ENCODE measurements at places on chromosomes 3 and 15.

DNA sequence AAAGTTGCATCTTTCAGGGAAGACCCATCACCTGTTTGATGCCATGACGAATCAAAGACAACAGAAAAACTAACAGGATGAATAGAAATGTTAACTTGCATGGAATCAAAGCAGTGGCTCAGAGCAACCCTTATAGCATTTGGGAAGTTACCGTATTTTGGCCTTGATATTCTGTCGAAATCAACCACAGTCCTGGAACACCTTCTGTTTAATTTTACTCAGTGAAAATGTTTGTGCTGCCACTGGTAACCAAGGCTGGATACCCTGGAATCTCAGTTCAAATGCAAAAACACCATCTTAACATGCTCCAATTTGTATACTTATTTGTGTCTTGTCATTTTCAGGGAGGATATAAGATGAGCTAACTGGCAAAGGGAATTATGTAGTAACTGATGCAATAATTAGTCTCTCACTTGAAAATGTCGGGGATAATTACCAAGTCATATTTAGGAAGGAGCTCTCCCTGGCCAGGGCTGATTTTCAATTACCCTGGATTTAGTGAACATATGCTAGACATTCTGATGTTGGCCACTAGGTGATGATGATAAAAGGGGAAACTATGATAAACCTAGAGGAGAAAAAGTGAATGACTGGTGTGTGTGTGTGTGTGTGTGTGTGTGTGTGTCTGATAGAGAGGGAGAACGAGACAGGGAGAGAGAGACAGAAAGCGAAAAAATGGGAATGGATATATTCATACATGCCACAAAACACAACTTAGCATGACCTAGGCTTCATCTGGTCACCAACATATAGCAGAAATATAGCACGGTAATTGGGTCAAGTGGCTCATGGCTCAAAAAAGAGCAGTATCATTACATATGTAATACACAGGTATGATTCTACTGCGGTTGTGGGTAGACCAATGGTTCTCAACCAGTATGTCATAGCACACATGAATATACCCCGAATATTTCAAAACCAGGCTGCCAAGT is 19.0 kb upstream of the PRICKLE2 start:
- no peak for DNase-seq

DNA sequence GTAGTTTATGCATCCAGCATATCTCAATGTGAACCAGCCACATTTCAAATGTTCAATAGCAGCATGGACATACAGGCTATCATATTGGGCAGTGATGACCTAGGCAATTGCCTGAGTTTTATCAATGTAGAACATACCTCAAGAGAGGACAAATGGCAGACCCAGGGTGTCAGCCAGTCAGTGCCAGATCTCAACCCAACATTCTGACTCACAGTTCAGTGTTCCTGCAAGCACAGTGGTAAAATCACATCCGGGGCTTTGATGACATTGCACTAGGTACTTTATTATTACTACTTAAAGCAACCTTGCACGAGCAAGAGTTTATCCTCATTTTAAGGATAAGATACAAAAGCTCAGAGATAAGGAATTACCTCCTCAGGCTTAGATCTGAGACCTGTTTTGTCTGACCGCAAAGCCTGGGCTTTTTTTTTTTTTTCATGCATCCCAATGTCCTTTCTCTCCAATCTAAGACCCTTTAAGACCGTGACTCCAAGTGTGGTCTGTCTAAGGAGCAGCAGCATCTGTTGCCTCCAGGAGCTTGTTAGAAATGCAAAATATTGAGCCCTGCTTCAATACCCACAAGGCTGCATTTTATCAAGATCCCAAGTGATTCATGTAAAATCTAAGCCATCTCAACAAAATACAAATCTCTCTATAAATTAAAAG is 60.1 kb downstream of the SLC12A1 start:
- DNase-seq = no peak

DNA sequence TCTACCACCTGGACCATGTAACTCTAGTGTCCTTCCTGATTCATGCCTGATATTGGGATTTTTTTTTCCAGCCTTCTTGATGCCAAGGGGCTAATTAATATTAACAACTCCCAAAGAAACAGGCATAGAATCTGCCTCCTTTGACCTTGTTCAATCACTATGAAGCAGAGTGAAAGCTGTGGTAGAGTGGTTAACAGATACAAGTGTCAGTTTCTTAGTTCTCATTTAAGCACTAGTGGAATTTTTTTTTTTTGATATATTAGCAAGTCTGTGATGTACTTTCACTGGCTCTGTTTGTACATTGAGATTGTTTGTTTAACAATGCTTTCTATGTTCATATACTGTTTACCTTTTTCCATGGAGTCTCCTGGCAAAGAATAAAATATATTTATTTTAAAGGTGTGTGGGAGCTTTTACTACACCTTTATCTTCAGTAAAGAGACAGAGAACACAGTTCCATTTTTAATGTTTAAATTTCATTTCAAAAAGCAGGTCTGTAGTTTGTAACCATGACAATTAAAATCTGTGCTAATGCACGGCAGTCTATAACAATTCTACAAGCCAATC is 67.1 kb downstream of the TOP2B start:
- DNase-seq = no peak

GRCh38 chr3:14412831-14413380 is 10.5 kb downstream of the SLC6A6 start:
- DNase-seq = no peak

DNA sequence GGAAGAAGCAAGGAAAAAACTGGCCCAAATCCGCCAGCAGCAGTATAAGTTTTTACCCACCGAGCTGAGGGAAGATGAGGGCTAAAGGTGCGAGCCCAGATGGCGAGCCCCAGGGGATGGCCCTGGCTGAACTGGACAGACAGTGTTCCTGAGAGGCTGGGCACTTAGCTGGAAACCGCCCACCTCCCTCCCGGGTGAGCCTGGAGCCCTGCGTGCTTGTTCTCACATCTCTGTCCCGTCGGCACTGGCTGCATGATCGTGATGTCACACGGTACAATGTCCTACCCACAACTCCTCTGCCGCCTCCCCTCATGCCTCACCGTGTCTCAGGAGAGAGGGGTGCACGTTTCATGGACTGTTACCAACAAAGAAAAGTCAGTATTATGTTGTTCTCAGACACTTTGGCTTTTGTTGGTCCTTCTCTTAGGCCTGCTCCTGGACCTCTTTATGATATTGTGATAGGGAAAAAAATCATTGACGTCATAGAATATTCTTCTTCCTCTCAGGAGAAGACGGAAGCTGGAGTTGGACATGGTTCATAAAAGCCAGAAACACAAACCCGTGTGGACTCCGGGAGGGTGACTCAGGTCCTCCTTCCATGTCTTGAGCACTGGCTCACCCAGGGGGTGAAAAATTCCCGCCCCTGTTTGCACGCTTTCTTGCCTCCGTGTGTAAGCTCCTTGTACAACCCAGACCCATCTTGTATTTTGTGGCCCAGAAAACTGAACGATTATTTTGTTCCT is 201.8 kb upstream of the TPM1 start:
- DNase-seq = no peak

DNA sequence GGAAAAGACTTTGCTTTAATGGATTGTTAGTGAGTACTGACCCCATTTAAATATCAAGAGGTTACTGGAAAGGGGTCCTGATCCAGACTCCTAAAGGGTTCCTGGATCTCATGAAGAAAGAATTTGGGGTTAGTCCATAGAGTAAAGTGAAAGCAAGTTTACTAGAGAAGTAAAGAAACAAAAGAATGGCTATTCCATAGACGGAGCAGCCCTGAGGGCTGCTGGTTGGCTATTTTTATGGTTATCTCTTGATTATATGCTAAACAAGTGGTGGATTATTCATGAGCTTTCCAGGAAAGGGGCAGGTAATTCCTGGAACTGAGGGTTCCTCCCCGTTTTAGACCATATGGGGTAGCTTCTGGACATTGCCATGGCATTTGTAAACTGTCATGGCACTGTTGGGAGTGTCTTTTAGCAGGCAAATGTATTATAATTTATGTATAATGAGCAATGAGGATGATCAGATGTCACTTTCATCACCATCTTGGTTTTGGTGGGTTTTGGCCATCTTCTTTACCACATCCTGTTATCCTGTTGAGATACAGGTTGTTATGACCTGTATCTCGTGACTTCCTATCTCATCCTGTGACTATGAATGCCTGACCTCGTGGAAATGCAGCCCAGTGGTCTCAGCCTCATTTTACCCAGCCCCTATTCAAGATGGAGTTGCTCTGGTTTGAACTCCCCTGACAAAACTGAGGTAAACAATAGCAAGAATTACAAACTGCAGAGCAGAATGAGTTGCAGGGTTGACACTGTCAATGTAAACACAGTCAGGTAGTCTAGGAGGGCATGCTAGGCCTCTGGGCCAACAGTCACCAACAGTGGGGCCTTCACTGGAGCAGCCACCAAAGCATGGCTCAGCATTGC is 10.3 kb upstream of the GPR160 start:
- DNase-seq = no peak

DNA sequence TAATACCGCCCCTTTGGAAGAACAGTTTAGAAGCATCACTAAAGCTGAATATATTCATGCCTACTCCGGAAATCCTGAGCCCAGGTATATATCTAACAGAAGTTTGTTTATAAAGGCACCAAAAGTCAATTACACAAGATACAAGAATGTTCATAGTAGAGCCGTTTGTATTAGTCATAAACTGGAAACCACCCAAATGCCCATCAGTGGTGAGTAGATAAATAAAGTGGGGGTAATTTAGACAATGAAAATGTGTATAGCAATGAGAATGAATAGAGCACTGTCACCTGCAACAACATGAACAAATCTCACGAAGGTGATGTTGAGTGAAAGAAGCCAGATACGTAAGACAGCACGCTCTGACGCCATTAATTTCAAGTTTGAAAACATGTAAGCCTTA is 68.3 kb upstream of the GLCE start:
- no peak for DNase-seq

- no peak for DNase-seq
These were observed 68.9 kb downstream of the KLF15 start for GRCh38 chr3:126288314-126288713.

DNA sequence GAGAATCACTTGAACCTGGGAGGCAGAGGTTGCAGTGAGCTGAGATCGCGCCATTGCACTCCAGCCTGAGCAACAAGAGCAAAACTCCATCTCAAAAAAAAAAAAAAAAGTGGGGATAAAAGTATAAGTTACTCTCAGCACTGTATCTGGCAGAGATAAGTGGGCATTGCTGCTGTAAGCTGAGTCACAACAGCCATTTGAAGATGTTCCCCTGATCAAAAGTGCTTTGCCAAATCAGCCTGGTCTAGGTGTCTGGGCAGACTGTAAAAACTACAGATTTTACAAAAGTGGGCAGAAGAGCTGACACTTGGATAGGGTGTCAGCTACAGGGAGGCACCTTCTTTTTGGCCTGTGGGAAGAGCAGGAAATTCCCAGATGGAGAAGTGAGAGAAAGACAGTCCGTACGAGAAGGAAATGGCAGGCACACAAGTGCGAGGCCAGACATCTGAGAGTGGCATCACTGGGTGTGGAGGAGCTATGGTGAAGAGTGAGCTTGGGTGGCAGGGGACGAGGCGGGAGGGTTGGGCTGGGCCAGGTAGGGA is 78.5 kb downstream of the TRAK1 start:
- no peak for DNase-seq

DNA sequence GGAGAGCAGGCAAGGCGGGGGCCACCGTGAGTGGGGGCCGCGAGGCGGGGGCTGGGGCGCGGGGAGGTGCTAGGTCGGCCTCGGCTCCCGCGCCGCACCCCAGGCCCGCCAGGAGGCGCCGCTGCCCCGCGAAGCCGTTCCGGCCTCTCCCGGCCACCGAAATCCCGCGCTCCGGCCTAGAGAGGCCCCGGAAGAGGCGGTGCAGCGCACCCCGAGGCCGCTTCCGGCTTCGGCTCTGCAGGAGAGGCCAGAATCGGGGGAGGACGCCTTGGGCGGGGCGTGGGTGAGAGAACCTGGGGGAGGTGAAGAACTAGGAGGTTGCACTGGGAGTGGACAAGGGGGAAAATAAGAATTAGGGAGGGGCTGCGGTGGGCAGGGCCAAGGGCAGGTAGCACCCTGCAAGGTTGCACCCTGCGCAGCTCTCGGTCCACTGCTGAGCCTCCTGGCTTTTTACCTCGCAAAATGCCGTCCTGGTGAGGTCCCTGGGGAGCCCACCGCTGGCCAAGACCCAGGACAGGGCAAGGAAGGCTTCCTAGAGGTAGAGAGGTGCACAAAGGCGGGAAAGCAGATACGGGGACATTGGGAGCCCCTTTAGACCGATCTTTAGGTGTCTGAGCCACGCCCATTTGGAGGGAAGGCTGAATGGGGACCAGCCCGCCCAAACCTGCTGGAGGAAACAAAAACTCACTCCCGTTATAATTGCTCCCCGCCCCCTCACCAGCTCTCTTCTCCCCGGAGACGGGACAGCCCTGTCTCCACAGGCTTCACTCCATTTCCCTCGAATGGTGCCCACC is 8.4 kb upstream of the GNAI2 start:
- peak; percentile 95 for DNase-seq

DNA sequence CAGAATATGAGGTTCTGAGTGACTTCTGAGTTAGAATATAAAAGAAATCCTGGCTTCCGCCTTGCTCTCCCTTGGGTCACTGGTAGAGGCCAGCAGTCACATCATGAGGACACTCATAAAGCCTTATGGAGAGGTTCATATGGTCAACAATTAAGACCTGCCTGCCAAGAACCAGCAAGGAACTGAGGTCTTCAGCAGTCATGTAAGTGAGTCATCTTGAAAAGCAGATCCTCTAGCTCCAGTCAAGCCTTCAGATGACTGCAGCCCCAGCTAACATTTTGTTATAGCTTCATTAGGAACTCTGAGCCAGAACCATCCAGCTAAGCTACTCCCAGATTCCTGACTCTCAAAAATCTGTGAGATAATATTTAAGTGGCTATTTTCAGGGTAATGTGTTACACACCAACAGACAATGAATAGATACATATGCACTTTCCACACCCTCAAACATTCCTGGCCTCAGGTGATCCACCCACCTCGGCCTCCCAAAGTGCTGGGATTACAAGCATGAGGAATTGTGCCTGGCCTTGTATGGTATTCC is 447.2 kb downstream of the SHQ1 start:
- DNase-seq = no peak

GRCh38 chr15:83262594-83263315 is 21.7 kb downstream of the BNC1 start:
- no peak for DNase-seq

- DNase-seq = no peak
These were observed 243.0 kb downstream of the CD47 start for GRCh38 chr3:107847791-107848190.

GRCh38 chr3:102480139-102480538 is 45.3 kb downstream of the ZPLD1 start:
- no peak for DNase-seq

GRCh38 chr15:58564981-58565380 is 133.2 kb downstream of the LIPC start:
- DNase-seq = no peak

GRCh38 chr3:137148917-137149316 is 191.1 kb downstream of the IL20RB start:
- no peak for DNase-seq

- no peak for DNase-seq
These were observed 153.8 kb downstream of the SPATA16 start for GRCh38 chr3:172987273-172987672.

- DNase-seq = no peak
These were observed 55.4 kb downstream of the DCBLD2 start for GRCh38 chr3:98846101-98846500.

GRCh38 chr3:27160146-27160545 is 209.0 kb downstream of the NEK10 start:
- DNase-seq = no peak
